ENCODE measurements at places on chromosomes 2 and 18. TPM values are rescaled to one million over a fixed set of nuclear protein-coding genes. Genes with fewer than 3 reads are reported as not detected.

The DHRS9 gene
- 0.32 TPM for total RNA-seq

The HJURP gene
- 4.2 TPM for total RNA-seq

- DNase-seq, result no peak
- no peak overlapping the region for H3K4me3 ChIP-seq
- H3K27me3 ChIP-seq, result no peaks in the 10 kb centered on the region
- H3K4me1 ChIP-seq, result peaks cover 4% of the 10 kb centered on the region
- no peaks in the 10 kb centered on the region for H3K36me3 ChIP-seq
These were observed 19.1 kb upstream of the KANSL1L start for GRCh38 chr2:210190345-210190744.

- H3K27me3 ChIP-seq, result no peaks in the 10 kb centered on the region
- H3K4me1 ChIP-seq, result no peaks in the 10 kb centered on the region
These were observed 150.7 kb upstream of the KLF7 start for GRCh38 chr2:207316484-207316883.

DNA sequence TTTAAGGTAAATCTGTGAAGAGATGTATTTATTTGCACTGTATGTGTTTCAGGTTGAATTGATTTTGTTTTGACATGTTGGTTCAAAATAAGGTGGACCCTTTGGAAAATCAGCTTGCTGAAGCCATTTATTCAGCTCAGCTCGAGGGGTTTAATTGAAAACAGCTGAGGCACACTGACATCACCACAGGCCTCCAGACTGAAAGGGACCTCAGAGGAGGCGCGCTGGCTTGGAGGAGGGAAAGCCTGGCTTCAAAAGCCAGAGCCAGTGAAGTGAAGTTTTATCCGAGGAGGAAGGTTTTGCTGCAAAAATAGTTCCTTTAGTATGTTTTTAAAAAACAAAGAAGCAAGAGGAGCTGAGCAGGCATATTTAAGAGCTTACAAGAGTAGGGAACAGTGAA lies 26.9 kb upstream of the DNMT3A start:
- no peak for DNase-seq
- no peak overlapping the region for H3K4me3 ChIP-seq
- H3K27me3 ChIP-seq, result no peaks in the 10 kb centered on the region
- no peaks in the 10 kb centered on the region for H3K36me3 ChIP-seq
- H3K27ac ChIP-seq, result no peak overlapping the region
- H3K4me1 ChIP-seq, result no peaks in the 10 kb centered on the region

The REG1B gene
- total RNA-seq, result not detected

The MEP1B gene
- total RNA-seq, result 0.34 TPM

DNA sequence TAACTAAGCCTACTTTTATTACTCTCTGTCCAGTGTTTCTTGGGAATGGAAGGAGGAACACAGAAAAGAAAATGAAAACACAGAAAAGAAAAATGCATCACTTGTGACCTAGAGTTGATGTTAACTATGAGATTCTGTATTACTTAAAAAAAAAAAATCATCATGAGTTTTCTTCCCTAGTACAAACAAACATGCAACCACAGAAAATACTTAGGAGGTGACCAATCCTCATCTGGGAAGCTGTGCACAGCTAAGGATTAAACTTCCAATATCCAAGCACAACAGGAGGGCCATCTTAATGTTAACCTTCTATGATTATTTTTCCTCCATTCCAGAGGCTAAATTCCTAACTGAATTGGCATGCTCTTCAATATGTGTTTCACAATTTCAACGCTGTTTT lies 1140.4 kb downstream of the LRP1B start:
- H3K27ac ChIP-seq, result no peak overlapping the region
- H3K36me3 ChIP-seq, result no peaks in the 10 kb centered on the region
- no peak for DNase-seq
- no peak overlapping the region for H3K4me3 ChIP-seq

The CIB4 gene
- total RNA-seq, result 0.46 TPM

DNA sequence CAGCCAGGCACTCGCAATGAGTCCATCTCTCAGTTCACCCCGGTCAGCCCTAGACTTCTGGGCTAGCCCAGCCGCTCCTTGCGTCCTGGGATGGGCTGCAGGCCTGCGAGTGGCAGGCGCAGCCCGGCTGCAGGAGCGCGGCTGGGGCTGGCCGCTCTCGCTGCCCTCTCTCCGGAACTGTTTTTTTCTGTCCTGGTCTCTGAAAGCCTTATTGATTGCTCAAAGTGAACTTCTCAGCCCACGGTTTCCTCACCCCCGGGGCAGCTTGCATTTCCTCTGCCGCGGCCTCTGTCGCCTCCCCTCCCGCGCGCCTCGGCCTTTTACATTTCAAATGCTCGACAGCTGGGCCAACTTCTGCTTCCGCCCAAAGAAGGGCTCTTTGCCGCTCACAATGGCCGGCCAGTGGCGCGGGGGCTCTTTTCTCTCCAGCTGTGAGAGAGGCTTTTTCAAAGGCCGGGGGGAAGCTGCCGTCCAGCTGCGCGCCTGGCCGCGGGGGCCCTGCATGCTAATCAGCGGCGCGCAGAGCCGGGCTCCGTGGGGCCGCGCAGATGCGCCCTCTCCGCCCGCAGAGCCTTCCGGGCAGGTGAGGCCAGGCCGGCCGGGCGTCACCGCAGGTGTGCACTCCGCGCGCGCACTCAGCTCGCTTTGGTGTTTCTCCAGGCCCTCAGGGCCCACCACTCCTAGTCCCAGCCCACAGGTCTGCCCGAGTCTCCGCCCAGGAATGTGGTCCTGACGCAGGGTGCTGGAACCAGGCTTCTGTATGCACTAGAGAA lies 513.8 kb downstream of the RNF144A start:
- H3K4me3 ChIP-seq, result no peak overlapping the region
- no peaks in the 10 kb centered on the region for H3K4me1 ChIP-seq
- no peaks in the 10 kb centered on the region for H3K36me3 ChIP-seq
- H3K27ac ChIP-seq, result no peak overlapping the region
- DNase-seq, result no peak
- H3K27me3 ChIP-seq, result no peaks in the 10 kb centered on the region

DNA sequence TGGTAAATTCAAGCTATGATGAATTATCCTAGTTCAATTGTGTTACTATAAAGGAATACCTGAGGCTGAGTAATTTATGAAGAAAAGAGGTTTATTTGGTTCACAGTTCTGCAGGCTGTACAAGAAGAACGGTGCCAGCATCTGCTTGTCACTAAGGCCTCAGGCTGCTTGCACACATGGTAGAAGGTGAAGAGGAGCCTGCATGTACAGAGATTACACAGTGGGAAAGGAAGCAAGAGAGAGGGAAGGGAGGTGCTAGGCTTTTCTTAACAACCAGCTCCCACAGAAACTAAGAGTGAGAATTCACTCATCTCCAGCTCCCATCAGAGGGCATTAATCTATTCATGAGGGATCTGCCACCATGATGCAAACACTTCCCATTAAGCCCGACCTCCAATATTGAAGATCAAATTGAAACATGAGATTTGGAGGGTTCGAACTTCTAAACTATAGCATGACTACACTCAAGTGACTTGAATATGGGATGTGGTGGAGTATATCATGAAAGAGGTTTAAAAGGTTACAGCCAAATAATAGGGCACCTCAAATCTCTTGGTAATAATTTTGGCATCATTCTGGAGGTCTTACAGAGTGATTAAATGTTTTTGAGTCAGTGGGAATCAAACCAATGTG lies 58.4 kb upstream of the ETAA1 start:
- no peak for DNase-seq
- no peaks in the 10 kb centered on the region for H3K36me3 ChIP-seq

- H3K27ac ChIP-seq, result no peak overlapping the region
- DNase-seq, result no peak
- H3K4me1 ChIP-seq, result no peaks in the 10 kb centered on the region
- H3K4me3 ChIP-seq, result no peak overlapping the region
- no peaks in the 10 kb centered on the region for H3K27me3 ChIP-seq
- no peaks in the 10 kb centered on the region for H3K36me3 ChIP-seq
These were observed 1611.1 kb upstream of the ZEB2 start for GRCh38 chr2:146131048-146131447.

The GALNT5 gene
- total RNA-seq, result 2.6 TPM

The CCDC141 gene
- 8.6 TPM for total RNA-seq

DNA sequence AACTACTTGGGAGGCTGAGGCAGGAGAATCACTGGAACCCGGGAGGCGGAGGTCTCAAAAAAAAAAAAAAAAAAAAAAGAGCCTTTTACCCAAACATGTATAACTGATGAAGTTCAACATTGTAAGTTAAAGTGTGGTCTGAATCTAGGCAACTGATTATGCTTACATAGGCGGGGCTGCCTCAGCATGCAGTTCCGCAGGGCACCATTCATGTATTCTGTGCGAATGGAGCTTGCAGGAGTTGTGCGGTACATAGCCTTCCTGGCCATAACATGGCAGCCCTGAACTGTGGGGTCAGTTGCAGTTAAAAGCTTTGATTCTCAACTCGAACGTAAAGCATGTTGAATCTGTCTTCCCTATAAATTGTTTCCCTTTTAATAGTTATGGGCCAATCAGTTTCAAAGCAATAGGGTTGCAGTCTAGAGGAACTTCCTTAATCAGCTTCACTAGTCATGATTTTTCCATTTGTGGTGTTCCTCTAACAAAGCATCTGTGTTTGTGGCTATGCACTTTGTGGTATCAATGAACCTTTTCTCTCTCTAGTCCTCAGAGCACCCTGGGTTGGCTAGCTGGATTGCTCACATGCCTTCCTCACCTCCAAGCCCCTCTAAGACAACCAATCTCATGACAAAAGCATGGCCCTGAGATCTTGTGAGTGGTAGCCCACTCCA lies 30.6 kb upstream of the CEP68 start:
- no peaks in the 10 kb centered on the region for H3K27me3 ChIP-seq
- no peak overlapping the region for H3K27ac ChIP-seq
- no peak for DNase-seq
- H3K4me3 ChIP-seq, result no peak overlapping the region
- no peaks in the 10 kb centered on the region for H3K36me3 ChIP-seq

DNA sequence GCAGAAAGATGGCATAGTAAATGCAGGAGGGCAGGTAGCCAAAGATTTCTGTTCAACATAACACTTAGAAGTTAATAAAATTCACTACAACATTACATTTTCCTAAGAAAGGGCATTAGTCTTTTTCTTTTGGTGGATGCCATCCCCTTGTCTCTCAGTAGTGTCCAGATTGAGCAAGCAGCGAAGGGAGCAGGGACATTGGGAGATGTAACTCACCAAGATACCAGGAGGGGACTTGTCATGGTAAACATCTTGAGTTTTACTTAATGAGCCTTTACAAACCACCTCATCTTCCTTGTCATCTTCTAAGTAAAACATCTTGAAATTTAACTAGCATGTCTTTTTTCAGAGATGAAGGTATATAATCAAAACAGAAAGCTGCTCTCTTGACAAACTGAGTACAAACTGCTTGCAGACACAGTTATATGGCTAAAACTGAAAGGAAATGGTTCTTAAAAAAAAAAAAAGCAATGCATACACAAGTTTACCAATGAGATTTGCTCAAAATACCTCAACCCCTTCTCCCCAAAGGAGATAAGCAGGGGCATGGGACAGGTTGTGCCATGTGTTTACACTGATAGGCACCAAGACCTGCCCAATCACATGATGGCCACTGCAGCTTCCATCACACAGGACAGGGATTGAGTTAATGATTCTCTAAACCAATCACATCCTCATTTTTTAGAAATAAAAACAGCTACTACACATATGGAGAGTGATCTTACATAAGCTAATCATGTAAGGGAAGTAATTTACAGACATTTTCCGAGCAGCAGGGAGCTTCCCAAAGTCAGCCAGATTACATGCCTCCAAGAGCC lies 30.3 kb downstream of the LPIN2 start:
- H3K4me1 ChIP-seq, result no peaks in the 10 kb centered on the region
- no peak for DNase-seq
- no peaks in the 10 kb centered on the region for H3K36me3 ChIP-seq
- no peak overlapping the region for H3K4me3 ChIP-seq
- H3K27me3 ChIP-seq, result no peaks in the 10 kb centered on the region
- no peak overlapping the region for H3K27ac ChIP-seq

DNA sequence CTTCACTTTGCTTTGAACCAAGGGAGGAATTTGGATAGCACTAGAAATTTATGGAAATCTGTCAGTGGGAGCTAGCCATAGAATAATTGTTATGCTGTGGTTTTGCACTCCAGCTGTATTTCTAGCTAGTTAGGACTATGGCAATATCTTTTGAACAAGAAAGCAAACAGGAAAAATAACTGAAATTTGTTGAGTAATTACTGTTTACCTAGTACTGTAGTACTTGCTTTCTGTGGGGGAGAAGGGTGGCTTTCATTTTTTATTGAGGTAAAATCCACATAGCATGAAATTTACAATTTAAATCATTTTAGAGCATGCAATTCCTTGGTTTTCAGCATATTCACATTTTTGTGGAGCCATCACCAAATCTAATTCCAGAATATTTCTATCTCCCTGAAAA lies 28.4 kb downstream of the MBD5 start:
- no peak overlapping the region for H3K4me3 ChIP-seq
- no peak for DNase-seq
- H3K27ac ChIP-seq, result no peak overlapping the region

DNA sequence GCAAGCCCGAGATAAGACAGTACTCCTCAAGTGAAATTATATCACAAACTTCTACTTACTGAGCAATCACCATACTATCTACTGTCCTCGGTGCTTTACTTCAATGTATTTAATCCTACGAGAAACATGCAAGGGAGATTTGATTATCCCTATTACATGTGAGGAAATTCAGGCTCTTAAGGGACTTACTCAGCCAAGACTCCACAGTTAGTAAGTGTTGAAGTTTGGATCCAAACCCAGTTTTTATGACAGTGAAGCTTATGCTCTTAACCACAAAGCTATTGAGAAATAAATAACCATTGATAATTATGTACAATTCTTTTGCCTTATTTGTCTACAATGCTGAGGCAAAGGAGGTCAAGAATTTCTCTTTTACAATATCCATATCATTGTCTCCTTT lies 672.9 kb upstream of the ACVR2A start:
- no peak for DNase-seq
- H3K27me3 ChIP-seq, result no peaks in the 10 kb centered on the region
- H3K27ac ChIP-seq, result no peak overlapping the region
- H3K4me3 ChIP-seq, result no peak overlapping the region

DNA sequence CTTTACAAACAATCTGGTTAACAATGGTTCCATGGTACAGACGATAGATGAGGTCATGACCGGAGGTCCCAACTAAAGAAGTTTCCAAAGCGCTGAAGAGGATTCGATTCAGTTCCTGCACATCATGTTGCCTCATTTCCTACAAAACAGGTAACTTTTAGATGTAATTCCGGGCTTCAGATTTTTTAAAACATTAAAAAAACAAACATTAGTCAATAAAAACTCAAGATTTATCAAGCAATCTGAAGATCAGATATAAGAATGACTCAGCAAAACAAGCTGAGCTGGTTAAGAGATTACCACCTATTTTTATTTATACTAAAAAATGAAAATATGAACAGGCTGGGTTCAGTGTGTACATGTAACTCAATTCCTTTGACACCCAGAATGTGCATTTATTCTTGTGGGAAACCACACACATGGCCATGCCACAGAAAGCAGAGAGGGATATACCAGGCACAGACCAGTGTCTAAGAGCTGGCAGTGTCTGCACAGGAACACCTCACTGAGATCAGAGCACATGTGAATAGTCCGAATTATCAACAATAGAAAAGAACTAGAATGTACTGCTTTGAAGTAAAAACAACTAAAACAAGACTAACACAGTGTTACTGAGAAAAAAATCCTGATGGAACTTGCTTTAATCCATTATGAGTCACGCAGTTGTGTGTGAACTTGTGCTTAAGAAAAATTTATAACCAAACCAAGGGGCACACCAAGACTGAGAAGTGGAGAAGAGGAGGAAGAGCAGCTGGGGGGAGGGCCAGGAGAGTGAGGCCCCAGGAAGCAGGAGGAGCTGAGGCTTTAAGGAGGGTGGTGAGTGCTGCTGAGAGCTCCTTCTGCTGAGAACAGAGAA lies 9.5 kb downstream of the USP40 start:
- no peak for DNase-seq
- H3K27ac ChIP-seq, result peak overlapping the region; percentile 25
- H3K27me3 ChIP-seq, result no peaks in the 10 kb centered on the region
- H3K4me1 ChIP-seq, result no peaks in the 10 kb centered on the region
- no peak overlapping the region for H3K4me3 ChIP-seq
- H3K36me3 ChIP-seq, result no peaks in the 10 kb centered on the region
